CD4-positive, alpha-beta T cell (primary cell): ENCODE measurements at places on chromosomes 1 and 21.

- no peak for DNase-seq
These were observed 885.7 kb downstream of the PLA2G4A start for GRCh38 chr1:187714470-187714869.

GRCh38 chr1:198883184-198883583 is 244.3 kb downstream of the PTPRC start:
- DNase-seq, result no peak

DNA sequence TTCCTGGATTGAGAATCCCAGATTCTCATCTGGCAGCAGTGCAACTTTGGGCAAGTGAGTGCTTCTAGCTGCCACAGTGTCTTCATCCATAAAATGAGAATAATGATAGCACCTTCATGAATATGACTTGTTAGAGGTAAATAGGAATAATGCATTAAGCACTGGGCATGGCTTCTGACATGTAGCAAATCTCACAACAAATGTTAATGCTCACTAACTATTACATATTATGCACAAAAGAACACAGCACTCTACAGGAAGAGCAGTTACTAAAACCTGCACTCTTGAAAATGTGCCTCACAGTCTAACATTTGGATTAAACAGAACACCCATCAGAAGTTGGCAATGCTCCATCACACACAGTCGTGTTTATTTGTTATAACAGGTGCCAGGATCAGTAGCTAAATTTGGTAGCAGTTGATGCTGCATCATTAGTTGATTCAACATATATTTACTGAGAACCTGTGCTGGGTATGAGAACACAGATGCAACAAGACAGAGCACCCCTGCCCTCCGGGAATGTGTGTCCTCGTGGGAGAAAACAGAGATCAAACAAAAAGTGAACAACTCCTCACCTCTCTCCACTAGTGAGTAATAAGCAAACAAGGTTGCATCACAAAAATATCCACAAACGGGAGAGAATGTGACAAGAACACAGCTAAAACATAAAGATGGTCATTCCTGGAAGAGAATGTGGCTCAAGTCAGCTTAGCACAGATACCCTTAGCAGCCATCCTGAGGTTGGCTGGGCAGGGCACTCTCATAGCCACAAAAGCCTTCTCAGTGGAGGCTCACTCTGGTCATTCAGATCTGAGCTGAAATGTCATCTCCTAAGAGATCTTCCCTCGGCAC is 26.2 kb upstream of the LBR start:
- no peak for DNase-seq

DNA sequence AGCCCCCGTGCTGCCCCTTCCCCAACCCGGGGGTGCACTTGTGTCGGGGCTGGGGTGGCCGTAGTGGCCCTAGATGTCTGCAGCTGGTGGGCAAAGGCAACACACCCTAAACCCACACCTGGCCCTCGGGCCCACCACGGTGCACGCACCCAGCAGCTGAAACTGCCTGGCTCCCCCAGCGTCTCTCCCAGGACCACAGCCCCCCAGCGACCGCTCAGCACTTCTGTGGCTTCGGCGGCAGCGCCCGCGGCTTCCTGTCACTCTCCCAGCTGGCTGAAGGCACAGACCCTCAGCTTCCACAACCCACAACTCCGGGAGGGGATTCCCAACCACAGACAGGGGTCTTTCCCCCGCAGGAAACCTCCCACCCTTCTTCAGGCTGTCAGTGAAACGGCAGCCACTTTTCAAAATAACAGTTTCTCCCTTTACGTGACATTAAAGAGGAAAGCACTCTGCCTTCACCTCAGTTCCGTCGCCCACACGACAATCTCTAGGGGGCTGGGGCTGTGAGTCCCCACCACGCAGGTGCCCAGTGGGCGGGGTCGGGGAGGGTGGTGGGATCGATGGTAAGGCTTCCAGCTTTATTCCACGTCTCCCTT is 40.7 kb upstream of the COL6A2 start:
- DNase-seq, result no peak

GRCh38 chr1:150441121-150441520 is 46.1 kb upstream of the TARS2 start:
- no peak for DNase-seq

DNA sequence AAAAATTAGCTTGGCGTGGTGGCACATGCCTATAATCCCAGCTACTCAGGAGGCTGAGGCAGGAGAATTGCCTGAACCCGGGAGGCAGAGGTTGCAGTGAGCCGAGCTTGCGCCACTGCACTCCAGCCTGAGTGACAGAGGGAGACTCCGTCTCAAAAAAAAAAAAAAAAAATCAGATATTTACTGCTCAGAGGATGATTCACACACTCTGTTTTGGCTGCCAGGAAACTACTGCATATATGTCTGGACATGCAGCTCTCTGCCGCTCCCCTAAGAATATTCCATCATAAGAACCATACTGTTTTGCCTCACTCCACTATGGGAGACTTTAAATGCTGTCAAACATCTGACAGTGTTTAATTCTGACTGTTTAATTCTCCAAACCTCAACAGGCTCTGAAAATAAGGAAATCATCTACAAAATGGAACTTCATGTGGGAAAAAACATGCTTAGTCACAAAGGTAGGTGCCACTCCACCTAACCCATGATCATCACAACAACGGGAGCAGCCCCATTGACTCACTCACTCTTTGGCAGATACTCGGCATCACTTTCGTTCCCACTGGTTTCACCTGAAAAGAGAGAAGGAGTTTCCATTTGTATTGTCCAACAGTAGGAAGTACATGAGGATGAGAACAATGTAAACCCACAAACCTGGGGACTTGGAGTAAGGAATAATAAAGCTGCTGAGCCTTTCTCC is 29.3 kb upstream of the BCAS2 start:
- DNase-seq, result no peak

- no peak for DNase-seq
These were observed 279.0 kb downstream of the PTPRU start for GRCh38 chr1:29515170-29515955.

- DNase-seq, result no peak
These were observed 29.0 kb downstream of the HIVEP3 start for GRCh38 chr1:41889506-41890414.

- DNase-seq, result no peak
These were observed 29.3 kb upstream of the SLC45A3 start for GRCh38 chr1:205709640-205710039.

GRCh38 chr1:15900662-15901279 is 53.3 kb downstream of the SPEN start:
- no peak for DNase-seq

- no peak for DNase-seq
These were observed 283.3 kb downstream of the DUSP10 start for GRCh38 chr1:221458447-221459156.

GRCh38 chr1:12597792-12598191 is 20.2 kb downstream of the DHRS3 start:
- DNase-seq, result no peak

DNA sequence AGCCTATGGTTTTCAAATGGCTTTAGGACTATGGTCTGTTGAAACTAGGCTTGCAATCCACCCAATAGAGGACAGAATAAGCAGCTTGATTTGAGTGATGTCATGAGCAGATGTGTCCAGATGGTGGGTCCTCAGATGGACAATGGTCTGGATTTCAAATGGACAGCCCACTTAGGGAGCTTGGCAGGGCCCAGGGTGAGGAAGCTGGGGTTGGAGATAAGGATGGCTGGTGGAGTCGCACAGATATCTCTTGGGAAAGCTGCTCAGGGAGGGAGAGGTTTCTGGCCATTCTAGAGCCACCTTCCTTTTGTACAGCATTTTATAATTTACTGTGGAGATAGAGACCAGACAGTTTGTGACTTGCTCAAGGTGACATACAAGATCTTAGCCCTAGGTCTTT is 55.0 kb downstream of the NFASC start:
- DNase-seq, result no peak

- DNase-seq, result no peak
These were observed 2.7 kb downstream of the SCCPDH start for GRCh38 chr1:246726881-246727280.

DNA sequence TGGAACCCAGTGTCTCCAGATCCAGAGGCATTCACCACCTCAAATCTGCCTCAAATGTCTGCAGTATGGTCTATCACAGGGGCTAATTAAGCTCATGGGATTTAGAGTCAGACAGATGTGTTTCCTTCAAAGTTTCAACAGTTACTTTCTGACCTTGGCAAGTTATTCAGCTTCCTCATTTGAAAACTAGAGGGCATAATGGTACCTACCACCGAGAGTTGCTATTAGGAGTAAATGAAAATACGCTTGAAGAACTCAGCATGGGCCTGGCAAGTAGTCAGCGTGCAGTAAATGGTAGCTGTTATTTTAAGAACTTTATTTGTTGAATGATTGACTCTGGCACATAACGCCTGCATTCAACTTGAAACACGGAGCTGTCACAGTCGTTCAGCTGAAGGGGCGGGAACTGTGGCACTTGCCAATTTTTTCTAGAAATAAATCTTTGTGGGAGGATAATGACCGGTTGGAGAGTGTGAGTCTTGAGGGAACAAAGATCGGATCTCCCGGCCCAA is 1.2 kb upstream of the CAP1 start:
- no peak for DNase-seq

- no peak for DNase-seq
These were observed 3.4 kb upstream of the PCSK9 start for GRCh38 chr1:55035904-55036303.
